ENCODE measurements at places on chromosomes 5 and 9.

GRCh38 chr5:100623719-100624118 is 88.5 kb downstream of the FAM174A start:
- DNase-seq, result peak; percentile 49

DNA sequence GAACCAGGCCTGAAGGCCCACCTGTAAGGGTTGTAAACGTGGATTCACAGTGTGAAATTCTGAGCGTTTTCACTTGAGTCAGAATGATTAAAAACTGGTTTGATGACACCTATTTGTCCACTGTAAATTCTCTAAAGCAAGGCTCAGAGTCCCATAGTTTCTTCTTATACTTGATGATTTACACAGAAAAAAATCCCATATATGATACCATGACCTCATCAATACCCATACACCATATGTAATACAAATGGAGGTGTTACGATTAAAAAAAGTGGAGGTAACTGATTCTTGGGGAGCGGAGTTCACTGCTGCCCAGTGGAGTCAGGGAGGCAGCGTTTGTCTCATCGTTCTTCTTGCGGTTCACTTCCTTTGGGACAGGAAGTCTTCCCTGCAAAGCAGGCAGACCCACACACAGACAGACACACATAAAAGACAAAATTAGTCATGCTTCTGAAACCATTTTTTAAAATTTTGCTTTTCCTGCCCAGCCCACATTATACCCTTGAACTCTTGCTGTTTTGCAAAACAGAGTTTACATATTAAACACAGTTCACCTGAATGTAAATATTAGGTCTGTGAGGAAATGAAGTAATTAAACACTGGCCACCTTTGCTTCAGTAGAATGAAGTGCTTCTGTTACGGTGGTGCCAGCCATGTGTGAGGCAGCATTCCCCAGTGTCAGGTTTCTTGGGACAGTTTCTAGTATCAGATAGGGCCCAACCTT is 26.2 kb downstream of the NREP start:
- no peak for DNase-seq

DNA sequence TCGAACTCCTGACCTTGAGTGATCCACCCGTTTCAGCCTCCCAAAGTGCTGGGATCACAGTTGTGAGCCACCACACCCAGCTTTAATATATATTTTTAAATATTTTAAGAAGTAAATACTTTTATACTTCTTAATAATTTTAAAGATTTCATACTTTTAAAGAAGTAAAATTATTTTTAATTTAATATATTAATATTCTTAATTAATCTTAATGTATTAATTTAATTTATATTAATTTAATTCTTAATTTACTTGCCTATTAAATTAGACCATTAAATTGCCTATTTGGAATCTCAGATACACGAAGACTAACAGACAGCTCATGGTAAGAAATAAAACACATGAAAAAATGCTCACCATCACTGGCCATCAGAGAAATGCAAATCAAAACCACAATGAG is 1087.4 kb downstream of the CDH18 start:
- DNase-seq, result no peak

- no peak for DNase-seq
These were observed 111.0 kb downstream of the DPYSL3 start for GRCh38 chr5:147398860-147399259.

- peak; percentile 71 for DNase-seq
These were observed 69.2 kb upstream of the CCDC180 start for GRCh38 chr9:97237951-97238889.

GRCh38 chr5:12795333-12795663 is 891.1 kb upstream of the CTNND2 start:
- DNase-seq, result no peak

DNA sequence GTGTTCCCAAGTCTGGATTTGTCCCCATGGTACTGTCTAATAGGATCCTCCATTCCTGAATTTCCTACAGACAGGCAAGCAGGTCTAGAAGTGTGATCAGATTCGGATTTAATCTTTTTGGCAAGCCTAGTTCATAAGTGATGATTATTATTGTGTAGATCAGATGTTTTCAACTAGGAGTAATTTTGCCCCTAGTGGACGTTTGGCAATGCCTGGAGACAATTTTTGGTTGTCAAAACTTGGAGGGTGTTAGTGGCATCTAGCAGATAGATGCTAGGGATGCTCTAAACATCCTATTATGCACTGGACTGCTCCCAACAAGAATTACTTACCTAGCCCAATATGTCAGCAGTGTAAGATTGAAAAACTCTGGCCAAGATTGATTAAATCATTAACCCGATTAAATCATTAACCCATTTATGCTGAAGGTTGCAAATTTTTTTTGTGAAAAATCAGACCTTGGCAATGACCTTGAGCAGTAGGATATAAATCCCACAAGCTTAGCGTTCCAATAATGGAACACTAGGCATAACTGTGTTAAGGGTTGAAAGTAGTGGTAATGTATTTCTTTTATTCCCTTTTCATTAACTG is 28.2 kb downstream of the TCERG1 start:
- no peak for DNase-seq

- DNase-seq, result no peak
These were observed 132.0 kb downstream of the FSTL4 start for GRCh38 chr5:133480366-133480765.

DNA sequence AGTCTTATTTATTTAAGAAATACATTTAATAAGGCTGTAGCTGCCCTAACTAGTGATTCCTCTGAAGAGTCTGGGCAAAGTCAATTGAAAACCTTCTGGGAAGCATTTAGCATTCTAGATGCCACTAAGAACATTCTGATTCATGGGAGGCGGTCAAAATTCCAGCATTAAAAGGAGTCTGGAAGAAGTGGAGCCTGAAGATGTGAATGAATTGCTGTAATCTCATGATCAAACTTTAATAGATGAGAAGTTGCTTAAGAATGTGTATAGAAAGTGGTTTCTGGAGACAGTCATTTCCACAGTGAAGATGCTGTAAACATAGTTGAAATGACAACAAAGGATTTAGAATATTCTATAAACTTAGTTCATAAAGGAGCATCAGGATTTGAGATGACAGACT is 61.4 kb downstream of the WDR41 start:
- no peak for DNase-seq

GRCh38 chr5:141486091-141486490 is 1.3 kb downstream of the PCDHGC4 start:
- no peak for DNase-seq

DNA sequence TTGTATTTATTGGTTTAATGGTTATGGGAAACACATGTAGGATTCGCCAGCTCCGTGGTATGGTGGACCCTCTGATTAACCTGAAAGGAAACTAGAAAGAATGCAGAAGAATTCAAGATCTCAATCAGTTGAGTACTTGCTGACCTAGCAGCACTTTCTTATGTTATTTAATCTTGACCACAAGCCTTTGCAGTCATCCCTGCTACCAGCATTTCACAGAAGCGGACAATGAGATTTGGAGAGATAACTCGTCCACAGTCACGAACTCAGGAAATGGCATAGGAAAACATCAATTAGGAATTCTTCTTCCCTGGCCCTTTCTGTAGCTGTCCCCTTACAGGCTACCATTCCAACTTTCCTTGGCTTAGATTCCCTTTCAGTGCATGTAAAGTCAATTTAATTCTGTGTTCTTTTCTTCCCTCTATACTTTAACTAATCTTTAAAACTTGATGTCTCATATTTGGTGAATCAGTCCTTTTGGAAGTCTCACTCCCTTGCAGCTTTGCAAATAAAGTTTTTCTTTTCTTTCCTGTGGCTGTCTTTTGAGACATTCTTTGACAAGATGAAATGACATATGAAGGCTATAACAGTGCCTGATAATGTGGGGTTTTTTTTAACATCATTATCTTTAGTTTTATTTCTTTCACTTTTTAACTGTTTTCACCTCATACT is 1.3 kb upstream of the SLC44A1 start:
- DNase-seq, result no peak

DNA sequence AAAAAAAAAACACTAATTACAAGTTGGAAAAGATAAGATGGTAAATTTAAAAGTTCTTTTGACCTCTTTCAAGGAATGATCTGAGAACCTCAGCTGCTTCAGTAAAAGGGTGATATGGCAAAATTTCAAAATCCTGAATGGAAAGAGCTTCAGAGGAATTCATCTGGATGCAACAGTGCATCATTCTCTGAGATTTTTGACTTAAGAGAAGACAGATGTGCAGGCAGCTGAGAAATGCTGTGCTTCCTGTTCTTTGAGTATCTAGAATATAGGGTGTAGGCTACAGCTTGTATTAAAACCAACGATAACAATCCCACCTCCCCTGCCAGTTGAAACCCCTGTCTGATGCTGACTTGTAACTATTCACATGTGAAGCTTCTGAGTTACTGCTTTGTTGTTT is 6.2 kb downstream of the FRMPD1 start:
- DNase-seq, result no peak

- DNase-seq, result no peak
These were observed 31.5 kb upstream of the ADRB2 start for GRCh38 chr5:148794729-148795561.

GRCh38 chr9:109019420-109019819 is 6.1 kb upstream of the CTNNAL1 start:
- no peak for DNase-seq

GRCh38 chr5:100697970-100698369 is 162.8 kb downstream of the FAM174A start:
- no peak for DNase-seq

GRCh38 chr5:124234022-124234769 is 512.2 kb downstream of the ZNF608 start:
- no peak for DNase-seq

GRCh38 chr9:94010980-94011533 is 55.9 kb upstream of the BARX1 start:
- no peak for DNase-seq

GRCh38 chr9:89592213-89592815 is 12.5 kb upstream of the GADD45G start:
- DNase-seq, result no peak

GRCh38 chr5:36679221-36679989 is 73.0 kb downstream of the SLC1A3 start:
- DNase-seq, result no peak

DNA sequence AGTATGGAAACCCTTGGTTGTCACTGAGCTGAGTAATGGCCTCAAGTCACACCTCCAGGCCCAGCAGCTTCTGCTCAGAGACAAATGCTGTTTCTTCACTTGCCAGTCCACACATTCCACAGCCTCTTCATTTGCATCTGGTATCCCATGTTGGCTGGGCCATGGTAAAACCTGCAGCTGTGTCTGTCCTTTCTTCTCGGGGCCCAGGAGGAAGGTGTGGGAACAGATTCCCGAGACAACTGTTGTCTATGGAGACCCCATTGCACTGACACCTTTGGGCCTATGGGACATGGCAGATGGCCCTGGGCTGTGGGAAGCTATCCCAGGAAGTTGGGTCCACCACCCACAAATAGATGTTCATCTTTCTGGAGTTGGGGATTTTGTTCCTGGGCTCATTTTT is 85.1 kb downstream of the MACROH2A1 start:
- no peak for DNase-seq

DNA sequence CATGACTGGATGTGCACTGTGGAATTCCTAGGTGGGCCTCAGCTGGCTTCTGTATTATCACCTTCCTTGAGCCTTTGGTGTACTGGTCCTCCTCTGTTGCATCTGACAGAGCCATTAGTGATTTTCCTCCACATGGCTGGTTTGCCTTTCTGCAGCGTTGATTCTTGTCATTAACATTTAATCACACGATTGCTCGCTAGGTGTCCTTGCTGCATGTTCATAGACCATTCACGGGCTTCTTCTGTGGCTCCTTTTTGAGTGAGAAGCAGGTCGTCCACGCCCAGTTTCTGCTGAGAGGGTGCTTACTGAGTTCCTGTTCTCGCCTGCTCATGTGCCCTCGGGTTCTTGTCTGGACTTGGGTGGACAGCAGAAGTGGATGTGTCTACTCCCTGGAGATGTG is 29.3 kb downstream of the ADAMTS16 start:
- no peak for DNase-seq

DNA sequence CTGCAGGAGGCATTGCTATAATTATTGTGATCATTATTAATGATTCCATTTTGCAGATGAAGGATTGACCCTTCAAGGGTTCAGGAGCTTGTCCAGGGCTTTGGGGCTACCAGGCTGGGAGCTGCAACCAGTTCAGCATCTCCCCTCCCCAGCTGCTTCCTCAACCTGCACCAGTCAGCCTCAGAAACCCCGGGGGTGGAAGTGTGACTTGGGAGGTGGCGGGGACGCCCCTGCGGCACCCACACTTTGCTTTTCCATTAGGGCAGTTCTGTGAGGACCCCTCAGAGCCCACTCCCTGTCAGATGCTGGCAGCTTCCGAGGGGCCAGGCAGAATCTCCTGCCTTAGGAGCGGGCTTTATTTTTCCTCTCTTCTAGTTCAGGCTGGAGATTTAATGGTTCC is 85.6 kb downstream of the OLFM1 start:
- DNase-seq, result no peak

- no peak for DNase-seq
These were observed 14.1 kb upstream of the XPA start for GRCh38 chr9:97711223-97711626.

DNA sequence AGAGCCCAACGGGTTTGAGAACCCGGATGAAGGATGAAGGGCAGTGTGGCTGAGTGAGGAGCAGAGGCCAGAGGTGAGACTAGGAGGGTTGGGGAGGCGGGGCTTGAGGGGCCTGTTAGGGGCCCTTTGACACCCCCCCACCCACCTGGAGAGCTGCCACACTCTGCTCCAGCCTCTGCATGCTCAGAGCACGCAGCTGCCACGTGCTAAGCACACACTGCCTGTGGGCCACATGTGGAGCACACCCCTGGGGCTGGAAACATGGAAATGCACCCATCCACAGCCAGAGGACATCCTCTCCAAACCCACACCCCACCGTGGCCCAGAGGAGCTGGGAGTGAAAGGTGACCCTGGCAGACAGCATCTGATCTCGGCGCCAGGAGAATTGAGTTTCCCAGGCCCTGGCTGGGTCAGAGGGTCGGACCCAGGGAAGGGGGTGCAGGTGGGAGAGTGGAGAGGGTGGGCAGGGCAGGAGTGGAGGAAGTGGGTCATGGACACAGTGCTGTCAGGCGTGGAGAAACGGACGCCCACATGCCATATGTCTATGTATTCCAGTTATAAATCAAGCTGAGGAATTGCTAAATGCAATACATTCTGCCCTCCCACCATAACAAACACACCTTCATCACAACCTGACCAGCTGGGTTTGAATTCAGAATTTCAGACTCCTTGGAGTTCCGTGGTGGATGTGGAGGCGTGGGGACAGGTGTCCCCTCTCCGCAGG is 5.9 kb downstream of the DNM1 start:
- no peak for DNase-seq

- DNase-seq, result no peak
These were observed 75.0 kb downstream of the NR2F1 start for GRCh38 chr5:93658044-93658443.

DNA sequence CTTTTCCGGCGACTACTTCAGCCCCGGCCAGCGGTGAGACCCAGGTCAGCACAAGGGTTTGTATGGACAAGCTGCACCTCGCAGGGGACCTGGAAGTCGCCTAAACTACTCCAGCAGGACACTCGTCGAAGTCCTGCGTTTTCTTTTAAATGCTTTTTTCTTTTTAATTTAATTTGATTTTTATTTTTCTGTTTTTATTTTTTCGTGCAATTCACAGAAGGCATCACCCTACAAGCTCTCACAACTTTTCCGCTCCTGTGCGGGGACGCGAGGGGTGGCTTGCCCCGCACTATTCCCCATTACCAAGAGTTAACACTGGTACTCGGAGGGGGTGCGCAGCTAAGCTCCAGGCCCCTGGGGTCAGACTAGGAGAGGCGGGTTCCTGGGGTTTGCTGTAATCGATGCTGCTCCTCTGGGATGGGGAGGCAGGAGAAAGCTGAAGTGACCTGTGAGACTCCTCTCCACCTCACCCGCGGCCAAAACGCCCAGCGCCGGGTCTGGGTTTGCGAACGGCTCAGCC is 1.3 kb downstream of the EDIL3 start:
- DNase-seq, result no peak

Measured in CD4-positive, alpha-beta T cell treated with Interleukin-1 beta for 1 hour (primary cell).